Activated CD8-positive, alpha-beta T cell treated with anti-CD3 and anti-CD28 coated beads for 36 hours (primary cell): ENCODE measurements at places on chromosomes 16 and 17.

DNA sequence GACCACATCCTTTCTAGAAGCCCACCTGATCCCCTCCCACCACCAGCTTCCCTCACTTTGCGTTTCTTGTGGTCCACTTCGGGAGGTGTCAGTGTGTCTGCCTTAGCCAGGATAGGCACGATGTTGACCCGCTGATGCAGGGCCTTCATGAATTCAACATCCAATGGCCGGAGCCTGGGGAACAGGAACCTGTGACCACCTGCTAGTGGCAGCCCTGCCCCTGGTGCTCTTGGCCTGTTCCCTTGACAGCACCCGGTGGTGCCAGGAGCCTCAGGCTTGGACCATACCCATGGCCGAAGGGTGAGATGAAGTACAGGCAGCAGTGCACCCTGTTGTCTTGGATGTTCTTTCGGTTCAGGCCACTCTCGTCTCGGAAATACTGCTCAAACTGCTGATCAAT, 7.2 kb upstream of the MTMR4 start:
- DNase-seq, result no peak

DNA sequence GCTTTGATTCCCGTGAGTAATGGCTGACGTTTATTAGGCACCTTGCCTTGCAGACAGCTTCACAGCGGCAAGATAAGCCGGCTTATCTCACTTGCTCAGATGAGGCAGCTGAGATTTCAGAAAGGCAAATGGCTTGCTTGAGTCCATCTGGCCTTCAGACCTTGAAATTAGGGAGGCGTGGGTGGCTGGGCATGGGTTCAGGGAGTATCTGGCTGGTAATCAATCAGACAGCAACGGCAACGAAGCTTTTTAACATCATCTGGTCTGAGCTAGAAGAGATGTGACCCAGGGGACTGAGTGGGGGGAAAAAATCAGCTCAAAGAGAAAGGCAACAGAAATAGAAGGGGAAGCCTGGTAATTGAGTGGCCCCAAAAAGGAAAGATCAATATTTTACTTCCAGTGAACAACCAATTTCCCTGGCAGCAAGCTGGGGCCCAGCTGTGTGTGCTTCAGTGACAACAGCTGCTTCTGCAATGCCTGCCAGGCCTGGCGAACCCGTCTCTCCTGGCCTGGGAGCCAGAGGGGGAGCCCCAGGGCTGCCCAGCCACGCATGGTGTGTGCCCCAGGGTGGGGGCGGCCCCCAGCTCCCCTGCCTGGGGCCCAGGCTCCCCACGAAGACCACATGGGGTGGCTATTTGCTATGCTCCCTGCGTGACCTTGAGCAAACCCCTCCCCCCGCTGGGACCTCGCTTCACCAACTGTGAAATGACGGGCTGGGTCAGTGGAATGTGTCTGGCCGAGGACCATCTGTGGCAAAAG, 34.0 kb downstream of the RAB11FIP4 start:
- DNase-seq, result no peak

DNA sequence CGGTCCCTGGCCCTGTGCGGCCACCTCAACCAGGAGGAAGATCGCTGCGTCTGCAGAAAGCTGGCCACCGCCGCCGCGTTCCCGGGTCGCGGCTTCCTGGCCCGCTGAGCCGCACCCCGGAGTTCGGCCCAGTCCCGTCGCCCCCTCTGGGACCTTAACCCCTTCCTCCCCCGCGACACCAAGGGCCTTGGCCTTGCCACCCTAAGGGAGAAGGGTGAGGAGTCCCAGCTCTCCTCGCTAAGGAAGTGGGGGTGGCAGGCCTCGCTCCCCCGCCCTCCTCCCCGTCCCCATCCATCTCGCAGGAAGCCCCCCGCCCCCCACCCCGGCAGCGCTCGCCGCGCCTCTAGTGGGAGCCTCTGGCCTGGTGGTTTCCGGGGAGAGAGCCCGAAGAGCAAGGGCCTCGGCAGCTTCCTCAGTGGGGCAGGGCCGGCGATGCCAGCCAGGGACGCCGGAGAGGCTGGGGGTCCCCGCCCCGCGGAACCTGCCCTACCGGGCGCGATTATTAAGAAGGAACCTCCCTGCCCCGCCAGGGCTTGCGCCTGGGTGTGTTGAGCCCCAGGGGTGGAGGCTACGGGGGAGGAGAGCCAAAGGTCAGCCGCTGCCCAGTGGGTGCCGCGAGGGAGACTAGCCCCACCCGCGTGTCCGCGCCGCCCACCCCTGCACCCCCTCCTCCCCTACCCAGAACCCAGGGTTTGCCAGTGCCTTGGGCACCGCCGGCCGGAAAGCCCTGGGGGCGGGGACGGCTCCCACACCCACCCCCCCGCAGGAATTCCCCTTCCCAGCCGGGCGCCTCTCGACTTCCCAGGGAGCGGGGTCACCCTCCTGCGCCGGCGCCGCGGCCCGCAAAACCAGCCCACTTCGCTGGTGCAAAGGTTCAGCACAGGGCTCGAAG, 6.8 kb downstream of the CBX4 start:
- peak; percentile 33 for DNase-seq

DNA sequence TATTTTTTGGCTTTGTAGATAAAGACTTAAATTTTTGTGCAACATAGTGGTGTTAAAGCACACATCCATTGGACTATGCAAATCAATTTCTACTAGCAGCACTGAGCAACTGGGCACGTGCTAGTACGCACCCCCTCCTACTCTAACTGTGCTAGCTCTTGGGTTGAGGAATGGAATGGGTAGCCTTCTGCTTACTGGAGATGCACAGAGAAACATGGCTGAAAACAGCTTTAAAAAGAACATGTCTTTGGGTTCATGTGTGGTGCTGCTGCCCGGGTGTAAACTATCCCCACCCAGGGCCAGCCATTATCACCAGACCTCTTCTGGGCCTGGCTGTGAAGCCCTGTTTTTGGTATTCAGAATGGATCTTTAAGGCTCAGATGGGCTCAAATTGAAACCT, 7.3 kb downstream of the ESRP2 start:
- no peak for DNase-seq

DNA sequence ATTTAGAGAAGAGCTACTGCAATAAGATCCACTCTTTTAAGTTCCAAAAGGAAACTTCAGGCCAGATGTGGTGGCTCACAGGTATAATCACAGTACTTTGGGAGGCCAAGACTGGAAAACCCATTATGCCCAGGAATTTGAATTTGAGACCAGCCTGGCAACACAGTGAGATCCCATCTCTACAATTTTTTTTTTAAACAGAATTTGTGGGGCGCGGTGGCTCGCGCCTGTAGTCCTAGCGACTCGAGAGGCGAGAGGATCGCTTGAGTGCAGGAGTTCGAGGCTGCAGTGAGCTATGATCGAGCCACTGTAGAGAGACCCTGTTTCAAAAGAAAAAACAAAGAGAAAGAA, 793 bp downstream of the COG7 start:
- no peak for DNase-seq

DNA sequence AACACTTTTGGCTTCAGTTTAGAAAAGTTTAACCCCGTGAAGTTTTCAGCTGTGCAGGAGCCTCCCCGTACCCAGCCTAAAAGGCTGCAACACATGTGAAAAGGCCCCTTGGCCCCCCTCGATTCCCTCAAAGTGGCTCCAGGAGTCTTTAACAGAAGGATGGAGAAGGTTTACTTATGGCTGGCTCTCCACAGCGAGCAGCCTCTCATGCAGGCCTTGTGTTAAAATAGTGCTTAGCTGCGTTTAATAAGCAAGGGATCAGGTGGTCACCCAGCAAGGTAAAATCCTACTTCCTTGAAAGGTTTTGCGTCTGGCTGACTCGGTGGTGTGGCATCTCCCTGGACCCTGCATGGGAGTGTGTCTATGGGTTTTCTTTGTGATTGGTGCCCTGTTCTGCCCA, 8.4 kb upstream of the CYLD start:
- no peak for DNase-seq
